SHP77 (cell line): ENCODE measurements at places on chromosomes 2 and 18.
A peak's percentile ranks its signal among the peaks of the same experiment; 100 is the strongest.

GRCh38 chr2:45117383-45117782 is 108.1 kb upstream of the SIX2 start:
- DNase-seq, result no peak

GRCh38 chr2:24613154-24613814 is 122.2 kb downstream of the NCOA1 start:
- peak; percentile 23 for DNase-seq

DNA sequence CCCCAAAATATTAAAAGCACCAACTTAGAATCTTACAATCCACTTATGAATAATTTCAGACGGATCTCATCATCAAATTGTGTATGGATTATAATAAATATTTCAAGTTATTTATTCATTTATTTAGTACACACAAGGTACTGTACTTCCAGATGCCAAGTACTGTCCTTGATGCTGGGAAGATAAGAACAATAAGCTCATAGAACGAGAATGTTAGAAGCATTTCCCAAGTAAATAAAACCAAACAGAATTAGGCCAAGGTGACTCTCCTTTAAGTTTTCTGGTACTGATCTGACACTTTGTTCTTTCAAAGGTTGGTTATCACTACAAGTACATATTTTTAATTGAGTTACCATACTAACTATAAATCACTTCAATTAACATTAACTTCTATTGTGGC is 416.1 kb upstream of the ETAA1 start:
- no peak for DNase-seq

- DNase-seq, result peak; percentile 79
Measured at GRCh38 chr18:74493689-74494088, 2.5 kb upstream of the CNDP2 start.

GRCh38 chr2:135829378-135830135 is 7.4 kb downstream of the LCT start:
- no peak for DNase-seq

GRCh38 chr2:174874085-174874484 is 109.8 kb upstream of the CHRNA1 start:
- no peak for DNase-seq

DNA sequence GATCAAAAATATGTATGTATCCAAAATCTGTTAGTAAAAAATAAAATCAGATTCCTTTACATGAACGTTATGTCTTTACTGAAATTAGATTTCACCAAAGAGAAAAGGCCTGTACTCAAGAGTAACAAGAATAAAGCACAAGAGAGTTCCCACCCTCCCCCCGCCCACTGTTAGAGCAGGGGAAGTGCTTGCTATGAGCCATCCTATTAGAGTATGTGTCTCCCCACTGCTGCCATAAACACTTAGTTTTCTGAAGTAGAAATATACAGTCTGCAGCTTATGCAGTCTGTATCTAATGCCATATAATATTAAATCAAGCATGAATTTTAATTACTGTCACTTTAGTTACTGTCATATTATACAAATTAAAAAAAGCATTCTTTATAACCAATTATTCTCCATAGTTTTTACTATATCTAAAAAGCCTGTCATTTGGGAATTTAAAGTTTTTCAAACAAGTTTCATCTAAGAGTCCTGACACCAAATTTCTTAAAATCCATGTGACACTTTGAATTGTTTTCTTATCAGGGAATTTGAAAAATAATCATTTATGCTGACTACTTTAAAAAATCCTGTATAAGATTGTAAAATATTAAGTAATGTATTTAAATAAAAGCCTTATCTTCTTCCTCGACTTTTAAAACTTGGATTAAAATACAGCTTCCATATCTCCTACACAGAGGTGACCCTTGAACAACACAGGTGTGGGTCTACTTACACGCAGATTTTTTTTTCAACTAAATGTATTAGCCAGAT is 51.8 kb upstream of the GPR75 start:
- no peak for DNase-seq

DNA sequence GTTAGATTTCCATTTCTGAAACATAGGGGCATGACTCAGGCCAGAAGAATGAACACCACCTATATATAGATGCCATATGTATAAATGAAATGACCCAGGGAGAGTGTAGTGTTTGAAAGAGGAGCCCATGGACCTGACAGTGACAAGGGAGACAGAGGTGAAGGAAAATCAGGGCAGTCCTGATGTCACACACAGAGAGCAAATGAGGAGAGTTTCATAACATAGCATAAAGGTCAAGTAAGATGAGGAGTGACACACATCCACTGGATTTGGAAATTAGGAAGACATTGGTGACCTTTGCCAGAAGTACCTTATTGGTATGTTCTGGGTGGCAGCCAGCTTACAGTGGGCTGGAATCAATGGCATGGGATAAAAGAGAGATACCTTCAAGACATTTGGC is 276.7 kb downstream of the ZNF385B start:
- no peak for DNase-seq

- no peak for DNase-seq
Measured at GRCh38 chr2:67952066-67952465, 110.7 kb downstream of the C1D start.

GRCh38 chr2:128321784-128322714 is 3.4 kb upstream of the HS6ST1 start:
- DNase-seq, result peak; percentile 56

DNA sequence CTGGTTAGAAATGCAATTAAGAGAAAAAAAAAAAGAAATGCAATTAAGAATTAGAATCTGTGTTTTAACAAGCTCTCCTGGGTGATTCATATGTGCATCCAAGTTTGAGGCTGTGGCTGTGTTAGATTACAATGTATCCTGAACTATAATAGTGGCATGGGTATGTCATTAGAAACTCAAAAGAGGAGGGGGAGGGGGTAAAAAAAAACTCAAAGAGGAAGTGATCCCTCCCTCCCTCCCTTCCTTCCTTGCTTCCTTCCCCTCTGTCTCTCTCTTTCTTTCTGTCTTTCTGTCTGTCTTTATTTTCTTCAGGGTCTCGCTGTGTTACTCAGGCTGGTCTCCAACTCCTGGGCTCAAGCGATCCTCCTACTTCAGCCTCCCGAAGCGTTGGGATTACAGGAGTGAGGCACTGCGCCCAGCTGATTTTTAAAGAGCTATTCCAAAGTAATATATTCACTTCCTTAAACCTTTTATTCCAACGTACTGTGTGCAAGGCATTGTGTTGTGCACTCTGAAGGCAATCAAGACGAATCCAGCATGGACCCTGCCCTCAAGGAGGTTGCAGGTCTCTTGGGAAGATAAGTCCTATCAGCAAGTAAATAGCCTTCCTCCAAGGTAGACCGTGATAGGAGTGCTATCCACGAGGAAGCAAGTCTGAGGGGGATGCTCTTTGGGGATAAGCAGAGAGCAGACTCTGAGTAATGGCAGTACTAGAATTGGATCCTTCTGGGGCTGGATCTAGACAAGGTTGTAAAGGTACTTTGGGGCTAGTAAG is 35.9 kb upstream of the MCFD2 start:
- no peak for DNase-seq

GRCh38 chr2:240622060-240622411 is 3.2 kb upstream of the GPR35 start:
- DNase-seq, result no peak

- DNase-seq, result no peak
Measured at GRCh38 chr2:7539077-7539476, 621.9 kb downstream of the RNF144A start.

DNA sequence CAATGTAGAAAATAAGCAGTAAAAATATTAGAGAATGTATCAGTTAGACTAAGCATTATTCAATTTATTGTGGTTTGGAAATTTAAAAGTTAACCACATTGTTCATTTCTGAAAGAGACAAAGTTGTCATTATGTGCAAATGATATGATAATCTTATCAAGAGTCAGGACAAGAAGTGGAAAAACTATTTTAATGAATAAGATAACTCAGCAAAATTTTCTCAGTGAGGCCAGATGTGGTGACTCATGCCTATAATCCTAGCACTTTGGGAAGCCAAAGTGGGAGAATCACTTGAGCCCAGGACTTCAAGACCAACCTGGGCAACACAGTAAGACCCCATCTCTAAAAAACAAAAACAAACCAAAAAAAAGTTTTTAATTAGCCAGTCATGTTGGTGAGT is 39.5 kb upstream of the CERS6 start:
- no peak for DNase-seq

DNA sequence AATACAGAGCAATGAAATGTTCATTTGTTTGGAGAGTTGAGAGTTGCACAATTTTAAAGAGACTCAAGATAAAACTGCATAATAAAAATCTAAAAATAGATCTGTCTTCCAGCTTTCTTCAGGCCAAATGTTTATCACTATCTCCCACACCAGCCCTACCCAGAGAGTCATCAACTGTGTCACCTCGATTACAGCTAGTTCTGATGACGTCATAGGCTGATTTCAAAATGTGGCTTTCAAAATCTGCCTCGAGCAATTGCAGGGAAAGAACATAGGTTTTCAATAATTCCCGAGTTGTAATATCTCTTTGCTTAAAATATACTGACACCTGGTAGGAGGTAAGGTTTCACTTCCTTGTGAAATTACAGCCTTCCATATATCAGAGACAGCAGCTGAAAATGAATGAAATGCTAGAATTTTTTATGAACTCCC is 677.6 kb upstream of the ID2 start:
- DNase-seq, result peak; percentile 35

GRCh38 chr2:232097260-232097659 is 135.7 kb downstream of the DIS3L2 start:
- DNase-seq, result no peak
